ENCODE measurements at places on chromosomes 2 and 18.
A peak's percentile ranks its signal among the peaks of the same experiment; 100 is the strongest.

DNA sequence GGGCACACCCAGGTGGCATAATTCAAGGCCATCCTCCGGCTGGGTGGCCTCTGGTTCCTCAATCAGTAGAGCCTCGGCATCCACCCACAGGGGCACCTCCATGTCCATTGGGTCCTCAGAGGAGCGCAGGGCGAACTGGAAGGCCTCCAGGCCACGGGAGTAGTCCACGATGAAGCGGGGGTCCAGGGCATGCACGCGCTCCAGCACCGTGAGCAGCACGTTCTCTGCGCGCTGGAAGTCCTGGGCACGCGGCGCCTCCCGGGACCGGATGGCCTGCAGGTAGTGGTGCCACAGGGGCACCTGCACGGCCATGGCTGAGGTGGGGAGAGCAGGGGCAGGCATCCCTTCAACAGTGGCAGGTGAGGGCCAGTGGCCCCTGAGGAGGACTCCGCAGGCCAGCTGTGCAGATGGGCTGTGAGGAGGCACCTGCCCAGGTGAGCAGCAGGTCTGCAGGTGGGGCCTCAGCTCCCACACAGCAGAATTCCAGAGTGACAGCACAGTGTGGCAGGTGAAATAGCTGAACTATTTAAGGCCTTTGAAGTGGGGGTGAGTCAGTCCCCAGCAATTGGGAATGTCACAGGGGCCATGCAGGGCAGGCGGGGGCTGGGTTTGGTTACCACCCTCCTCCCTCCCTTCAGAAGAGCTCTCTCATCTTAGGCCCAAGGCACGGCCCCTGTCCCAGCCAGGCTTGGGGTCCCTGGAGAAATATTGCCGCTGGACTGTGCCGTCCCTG is at the start of gene MAB21L4:
Gene MAB21L4, minus strand, starts transcription at position 501 of the 733 bp plus-strand sequence. Its CDS starts 159 bp downstream, at position 342.
- H3K36me3 ChIP-seq, result no peaks in the 10 kb centered on the region
- no peak within 1 kb of the TSS for H3K27ac ChIP-seq
- no peak for DNase-seq

- no peaks in the 10 kb centered on the region for H3K36me3 ChIP-seq
- no peak overlapping the region for H3K27ac ChIP-seq
- no peak overlapping the region for H3K4me3 ChIP-seq
- no peaks in the 10 kb centered on the region for H3K27me3 ChIP-seq
These were observed 161.3 kb upstream of the DPP10 start for GRCh38 chr2:114281188-114281587.

DNA sequence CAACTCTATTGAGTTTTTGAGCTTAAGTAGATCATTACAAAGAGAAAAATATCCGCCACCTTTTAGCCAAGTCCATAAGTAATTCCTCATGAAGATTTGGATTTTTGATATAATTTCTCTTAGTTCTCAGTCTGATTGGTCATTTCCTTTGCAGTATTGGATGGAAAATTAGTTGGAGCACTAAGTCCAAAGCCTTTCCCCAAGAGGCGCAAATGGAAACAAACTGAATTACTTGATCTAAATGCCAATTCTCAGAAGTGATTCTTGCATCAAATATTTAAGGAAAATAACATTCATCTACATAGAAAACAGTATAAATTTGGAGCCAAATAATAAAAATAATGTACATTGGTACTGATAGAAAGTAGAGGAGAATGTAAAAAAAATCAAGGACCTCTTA is 115.6 kb downstream of the CACNB4 start:
- no peak overlapping the region for H3K4me3 ChIP-seq
- no peaks in the 10 kb centered on the region for H3K36me3 ChIP-seq
- no peak overlapping the region for H3K27ac ChIP-seq
- no peaks in the 10 kb centered on the region for H3K4me1 ChIP-seq
- peaks cover 6% of the 10 kb centered on the region for H3K27me3 ChIP-seq

- no peak overlapping the region for H3K27ac ChIP-seq
- no peak for DNase-seq
- no peaks in the 10 kb centered on the region for H3K36me3 ChIP-seq
- H3K4me1 ChIP-seq, result no peaks in the 10 kb centered on the region
These were observed 71.9 kb upstream of the SLC16A14 start for GRCh38 chr2:230140667-230141066.

DNA sequence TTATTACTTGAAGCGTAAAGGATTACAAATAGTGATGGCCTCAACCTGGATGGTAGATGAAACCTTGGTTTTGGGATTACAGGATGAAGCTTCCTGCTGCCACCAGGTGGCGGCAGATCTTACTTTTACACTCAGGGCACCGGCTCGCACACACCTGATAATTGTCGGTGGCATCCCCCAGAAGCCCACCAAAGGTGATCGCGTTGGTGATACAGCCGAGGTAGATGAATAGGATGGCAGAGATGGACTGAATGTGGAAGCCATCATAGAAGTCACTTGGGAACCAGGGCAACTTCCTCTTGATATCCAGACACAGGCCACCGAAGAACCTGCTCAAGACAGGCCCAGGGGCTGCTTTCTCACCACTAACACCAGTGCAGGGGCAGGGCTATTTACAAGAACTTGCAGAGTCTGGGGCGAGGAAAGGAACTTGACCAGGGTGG is 51.8 kb downstream of the MTHFD2 start:
- peaks cover 2% of the 10 kb centered on the region for H3K4me1 ChIP-seq
- H3K4me3 ChIP-seq, result no peak overlapping the region
- no peak overlapping the region for H3K27ac ChIP-seq
- peaks cover 34% of the 10 kb centered on the region for H3K27me3 ChIP-seq
- H3K36me3 ChIP-seq, result no peaks in the 10 kb centered on the region
- DNase-seq, result peak; percentile 46

DNA sequence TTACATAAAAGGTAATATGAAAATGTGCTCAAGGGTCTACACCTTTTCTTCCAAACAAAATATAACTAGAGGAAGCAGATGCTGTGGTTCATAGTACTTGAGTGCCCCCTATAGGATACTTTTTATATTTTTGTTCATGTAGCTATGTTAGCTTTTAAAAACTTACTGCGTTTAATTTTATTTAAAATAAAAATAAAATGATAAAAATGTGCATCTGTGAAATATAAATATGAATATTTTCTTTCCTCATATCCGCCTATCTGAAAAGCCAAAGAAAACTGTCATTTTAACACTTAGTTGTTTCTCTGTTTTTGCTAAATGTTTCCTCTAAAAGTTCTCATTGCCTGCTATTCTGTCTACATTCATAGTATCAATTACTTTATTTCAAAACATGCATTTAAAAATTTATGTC is 9.6 kb upstream of the LRP1B start:
- peak; percentile 50 for DNase-seq
- no peak overlapping the region for H3K4me3 ChIP-seq
- H3K4me1 ChIP-seq, result no peaks in the 10 kb centered on the region
- H3K27ac ChIP-seq, result no peak overlapping the region

DNA sequence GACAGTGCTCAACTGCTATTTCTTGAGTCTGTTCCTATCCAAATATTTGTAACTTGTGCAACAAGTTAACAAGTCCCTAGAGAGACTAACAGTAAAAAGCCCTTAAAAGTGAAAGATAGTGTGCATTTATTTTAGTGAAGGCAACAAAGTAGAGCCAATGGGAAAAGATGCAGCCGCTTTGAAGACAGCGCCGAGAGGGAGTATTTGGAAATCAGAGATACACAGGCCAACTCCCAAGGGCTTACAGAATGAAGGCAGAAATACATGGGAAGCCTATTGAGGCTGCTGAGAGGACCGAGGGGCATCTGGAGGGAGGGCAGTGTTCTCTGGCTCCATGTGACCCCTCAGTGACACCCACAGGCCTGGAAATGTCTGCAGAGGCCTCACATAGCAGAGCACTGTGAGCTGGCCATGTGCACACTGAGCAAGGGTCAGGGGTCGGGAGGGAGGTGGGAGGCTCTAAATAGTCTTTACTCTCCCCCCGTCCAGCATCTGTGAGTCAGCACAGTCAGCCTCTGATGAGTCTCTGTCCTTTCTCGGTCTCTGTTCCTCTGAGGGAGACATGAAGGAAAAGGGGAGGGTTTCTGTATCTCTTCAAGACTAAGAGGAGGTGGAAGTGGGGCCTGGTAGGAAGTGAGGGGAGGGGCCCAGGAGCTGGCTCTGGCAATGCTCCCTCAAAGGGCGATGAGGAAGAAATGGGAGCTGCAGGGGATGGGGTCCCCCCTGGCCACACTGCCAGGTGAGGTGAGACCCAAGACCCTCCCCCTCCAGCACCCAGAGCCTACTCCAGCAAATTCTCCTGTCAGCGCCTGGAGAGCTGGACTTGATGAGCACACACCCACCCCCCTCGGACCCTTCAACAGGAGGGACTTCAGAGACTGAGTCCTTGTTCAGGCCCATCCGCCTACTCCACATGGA is 133.6 kb downstream of the SP3 start:
- H3K4me3 ChIP-seq, result no peak overlapping the region
- peak; percentile 87 for DNase-seq
- peaks cover 9% of the 10 kb centered on the region for H3K4me1 ChIP-seq
- no peaks in the 10 kb centered on the region for H3K27me3 ChIP-seq
- H3K36me3 ChIP-seq, result no peaks in the 10 kb centered on the region

All from mesenchymal stem cell (in vitro differentiated cells and primary cell).